Naive thymus-derived CD8-positive, alpha-beta T cell (primary cell): ENCODE measurements at places on chromosomes 2 and 18. TPM values are rescaled to one million over a fixed set of nuclear protein-coding genes. Genes with fewer than 3 reads are reported as not detected.
A peak's percentile ranks its signal among the peaks of the same experiment; 100 is the strongest.

DNA sequence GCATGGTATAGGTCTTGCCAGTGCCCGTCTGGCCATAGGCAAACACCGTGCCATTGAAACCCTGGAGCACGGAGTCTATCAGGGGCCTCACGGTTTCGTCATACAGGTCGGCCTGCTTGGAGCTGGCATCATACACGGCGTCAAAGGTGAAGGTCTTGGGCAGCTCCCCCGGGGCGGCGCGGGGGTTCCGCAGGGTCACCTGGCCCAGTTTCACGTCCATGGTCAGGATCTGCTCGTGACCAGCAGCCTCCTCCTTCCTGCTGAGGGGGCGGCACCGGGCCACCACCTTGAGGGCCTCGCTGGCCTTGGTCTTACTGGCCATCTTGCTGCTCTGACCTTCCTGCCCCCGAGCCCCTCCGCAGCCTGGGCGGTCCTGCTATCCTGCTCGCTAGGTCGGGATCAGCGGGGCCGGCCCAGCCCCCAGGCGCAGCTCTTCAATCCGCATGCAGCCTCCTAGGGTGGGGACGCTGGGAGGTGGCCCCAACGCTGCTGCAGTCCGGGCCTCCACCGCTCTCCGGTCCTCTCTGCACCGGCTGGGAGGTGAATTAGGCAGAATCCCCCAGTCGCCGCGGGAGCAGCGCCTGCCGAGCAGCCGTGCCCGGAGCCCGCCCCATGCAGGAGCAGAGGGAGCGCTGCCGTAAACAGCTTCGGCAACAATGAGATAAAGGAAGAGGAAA is 563 bp downstream of the KIF3C start:
- peak; percentile 6 for DNase-seq

- DNase-seq: no peak
Measured at GRCh38 chr2:52238782-52239181, 1206.8 kb upstream of the NRXN1 start.

The CD302 gene
- polyA plus RNA-seq: 0.34 TPM

GRCh38 chr2:99770876-99771275 is 281.1 kb upstream of the REV1 start:
- DNase-seq: no peak

GRCh38 chr18:21682371-21683051 is 22.1 kb downstream of the ABHD3 start:
- DNase-seq: peak; percentile 14

The CTLA4 gene
- 1.8 TPM for polyA plus RNA-seq

- no peak for DNase-seq
Measured at GRCh38 chr18:37403100-37403781, 162.4 kb downstream of the CELF4 start.

DNA sequence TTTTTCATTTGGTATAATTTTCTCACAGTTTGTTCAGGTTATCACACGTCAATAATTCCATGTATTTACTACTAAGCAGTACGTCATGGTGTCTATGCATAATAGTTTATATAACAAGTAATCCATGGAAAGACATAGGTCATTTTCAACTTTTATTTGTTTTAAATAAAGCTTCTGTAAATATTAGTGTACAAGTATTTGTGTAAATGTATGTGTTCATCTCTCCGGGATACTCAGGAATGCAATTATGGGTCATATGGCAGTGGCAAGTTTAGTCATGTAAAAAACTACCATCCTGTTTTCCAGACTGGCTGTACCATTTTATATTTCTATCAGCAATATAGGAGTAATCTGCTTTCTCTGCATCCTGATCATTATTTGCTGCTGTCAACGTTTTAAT is 231.1 kb upstream of the ZNF804A start:
- no peak for DNase-seq

The CABYR gene
- polyA plus RNA-seq: 0.28 TPM

GRCh38 chr18:74817576-74817975 is 219.9 kb downstream of the ZNF407 start:
- DNase-seq: no peak

DNA sequence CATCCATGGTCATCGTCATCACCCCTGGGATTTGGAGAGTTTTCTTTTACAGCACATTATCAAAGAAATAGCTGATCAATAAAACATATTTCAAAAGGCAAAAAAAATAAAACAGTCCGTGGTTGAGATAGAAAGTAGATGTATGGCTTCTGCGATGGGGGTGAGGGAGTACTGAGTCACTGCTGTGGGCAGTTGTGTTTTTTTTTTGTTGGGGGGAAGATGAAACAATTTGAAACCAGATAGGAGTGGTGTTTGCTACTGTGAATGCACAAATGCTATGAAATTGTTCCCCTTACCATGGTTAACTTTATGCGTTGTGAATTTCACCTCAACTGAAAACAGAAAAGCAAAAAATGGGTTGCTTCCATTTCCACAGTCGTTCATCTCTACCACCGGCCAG is 11.9 kb upstream of the SALL3 start:
- no peak for DNase-seq

- no peak for DNase-seq
Measured at GRCh38 chr18:74961596-74961995, 247.3 kb downstream of the PTGR3 start.

The MAIP1 gene
- polyA plus RNA-seq: 12.6 TPM

DNA sequence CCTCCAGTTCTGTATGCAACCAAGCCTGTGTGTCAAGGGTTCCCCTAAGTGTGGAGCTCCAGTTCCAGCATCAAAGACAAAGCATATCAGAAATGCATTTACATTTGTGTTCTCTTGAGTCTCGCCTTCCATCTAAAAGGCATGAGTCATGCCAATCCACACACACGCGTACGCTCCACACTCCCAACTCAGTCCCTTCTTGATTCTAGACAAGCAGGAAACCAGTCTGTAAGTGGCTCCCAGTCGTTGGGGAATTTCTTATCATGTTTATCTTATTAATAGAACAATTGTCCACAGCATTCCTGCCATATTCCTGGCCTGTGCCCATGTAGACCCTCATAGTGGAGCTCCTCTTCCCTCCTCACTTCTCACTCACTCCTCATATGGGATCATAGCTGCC is 86.4 kb upstream of the SLC35G4 start:
- no peak for DNase-seq

GRCh38 chr2:241950413-241951315 is 81.1 kb downstream of the RTP5 start:
- DNase-seq: peak; percentile 53

DNA sequence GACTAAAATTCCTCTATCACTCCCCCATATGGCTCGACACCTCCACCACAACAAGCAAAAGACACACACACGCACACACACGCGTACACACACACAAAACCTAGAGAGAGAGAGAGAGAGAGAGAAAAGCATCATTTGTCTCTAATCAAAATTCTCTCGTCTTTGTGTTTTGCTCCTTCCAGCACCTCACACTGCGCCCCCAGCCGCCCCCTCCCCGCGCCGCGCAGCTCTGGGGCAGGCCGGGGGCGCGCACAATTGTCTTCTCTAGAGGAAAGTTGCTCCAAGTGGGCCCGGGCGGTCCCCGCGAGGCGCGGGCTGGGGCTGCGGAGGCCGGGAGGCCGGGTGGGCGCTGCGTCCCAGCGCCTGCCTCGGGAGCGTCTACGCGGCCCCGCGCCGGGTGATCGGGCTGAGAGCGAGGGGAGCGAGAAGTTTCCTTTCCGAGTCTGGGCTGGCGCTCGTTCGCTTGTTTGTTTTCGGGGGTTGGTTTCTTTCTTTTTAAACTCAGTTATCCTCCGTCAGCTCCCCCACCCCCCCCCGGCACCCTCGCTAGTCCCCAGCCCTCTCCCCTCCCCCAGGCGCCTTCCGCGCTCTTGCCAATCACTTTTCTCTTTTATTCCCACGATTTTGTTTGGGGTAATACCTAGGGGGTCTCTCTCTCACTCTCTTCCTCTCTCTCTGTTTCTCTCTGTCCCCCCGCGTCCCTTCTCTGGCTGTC is 4.1 kb downstream of the ZEB2 start:
- peak; percentile 40 for DNase-seq

DNA sequence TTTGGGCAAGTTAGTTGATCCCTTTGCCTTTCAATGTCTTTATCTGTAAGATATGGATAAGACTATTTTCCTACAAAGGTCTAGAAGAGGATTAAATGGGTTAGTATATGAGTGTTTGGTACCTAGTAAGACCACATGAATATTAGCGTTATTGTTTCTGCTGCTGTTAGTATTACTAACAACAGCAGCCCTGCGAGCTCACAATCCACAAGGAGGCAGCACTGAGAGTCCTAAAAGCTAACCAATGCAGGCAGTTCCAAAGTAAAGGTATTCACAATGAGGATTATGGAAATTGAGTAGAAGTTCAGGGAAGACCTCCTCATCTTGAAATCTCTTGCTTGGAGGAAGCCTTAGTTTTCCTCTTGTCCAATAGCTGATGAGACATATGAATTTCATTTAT is 248.9 kb downstream of the TDRD15 start:
- DNase-seq: no peak

DNA sequence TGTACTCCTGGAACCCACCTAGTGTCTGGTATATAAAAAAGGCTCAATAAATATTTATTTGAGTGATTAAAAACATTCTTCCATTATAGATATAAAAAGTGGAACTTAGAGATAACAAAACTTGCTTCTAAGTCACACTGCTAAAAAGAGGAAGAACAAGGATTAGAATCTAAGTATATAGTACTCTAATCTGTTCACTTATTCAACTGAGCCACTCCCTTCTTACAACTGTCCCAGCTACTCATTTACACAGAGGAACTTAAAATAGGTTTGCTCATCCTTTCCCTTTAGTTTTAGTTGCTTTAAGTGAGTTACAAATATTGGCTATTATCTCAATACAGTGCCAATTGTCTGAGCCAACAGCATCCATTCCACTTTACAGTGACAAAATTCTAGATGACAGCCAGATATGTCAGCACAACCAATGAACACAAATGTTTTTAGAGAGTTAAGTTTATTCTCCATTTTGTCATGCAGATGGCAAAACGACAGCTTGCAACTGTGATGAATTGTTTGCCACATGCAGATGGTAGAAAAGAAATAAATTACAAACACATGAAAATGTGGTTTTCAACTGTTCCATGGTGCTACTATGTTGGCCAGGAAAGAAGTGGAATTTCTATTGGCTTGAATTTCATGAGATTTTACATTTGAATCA is 280.7 kb upstream of the ZC3H15 start:
- DNase-seq: no peak

The DNER gene
- not detected for polyA plus RNA-seq

DNA sequence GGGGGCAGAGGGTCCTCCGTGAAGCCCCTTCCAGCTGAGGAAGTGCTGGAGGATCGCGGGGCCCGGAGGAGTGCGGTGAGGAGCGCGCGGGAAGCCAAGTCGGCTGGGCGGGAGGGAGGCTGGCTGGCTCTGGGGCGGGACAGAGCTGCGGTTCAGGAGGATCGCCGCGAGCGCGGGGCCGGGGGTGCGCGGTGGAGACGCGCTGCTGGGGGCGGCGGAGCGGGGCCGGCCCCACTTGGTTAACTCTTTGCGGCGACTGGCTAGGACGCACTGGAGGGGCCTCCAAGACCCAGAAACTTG is 464 bp downstream of the CYBRD1 start:
- no peak for DNase-seq

GRCh38 chr2:172974762-172975161 is 100.9 kb upstream of the MAP3K20 start:
- no peak for DNase-seq

GRCh38 chr18:46794607-46795006 is 37.8 kb upstream of the ST8SIA5 start:
- DNase-seq: no peak

DNA sequence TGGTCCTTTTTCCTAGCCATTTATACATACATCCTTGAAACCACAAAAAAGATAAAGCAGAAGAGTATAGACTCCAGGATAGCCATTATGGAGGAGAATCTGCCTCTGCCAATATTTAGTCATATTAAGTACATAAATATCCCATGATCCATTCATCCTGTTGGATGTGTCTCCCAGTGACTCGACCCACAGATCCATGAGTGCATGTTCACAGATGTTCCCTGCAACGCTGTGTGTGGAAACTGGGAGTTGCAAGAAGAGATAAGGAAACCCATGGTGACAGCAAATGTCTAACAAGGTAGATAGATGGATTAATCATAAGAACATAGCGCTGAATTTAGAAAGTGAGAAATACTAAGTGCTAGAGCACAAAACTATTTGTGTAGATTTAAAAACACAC is 34.5 kb downstream of the STK39 start:
- DNase-seq: no peak

DNA sequence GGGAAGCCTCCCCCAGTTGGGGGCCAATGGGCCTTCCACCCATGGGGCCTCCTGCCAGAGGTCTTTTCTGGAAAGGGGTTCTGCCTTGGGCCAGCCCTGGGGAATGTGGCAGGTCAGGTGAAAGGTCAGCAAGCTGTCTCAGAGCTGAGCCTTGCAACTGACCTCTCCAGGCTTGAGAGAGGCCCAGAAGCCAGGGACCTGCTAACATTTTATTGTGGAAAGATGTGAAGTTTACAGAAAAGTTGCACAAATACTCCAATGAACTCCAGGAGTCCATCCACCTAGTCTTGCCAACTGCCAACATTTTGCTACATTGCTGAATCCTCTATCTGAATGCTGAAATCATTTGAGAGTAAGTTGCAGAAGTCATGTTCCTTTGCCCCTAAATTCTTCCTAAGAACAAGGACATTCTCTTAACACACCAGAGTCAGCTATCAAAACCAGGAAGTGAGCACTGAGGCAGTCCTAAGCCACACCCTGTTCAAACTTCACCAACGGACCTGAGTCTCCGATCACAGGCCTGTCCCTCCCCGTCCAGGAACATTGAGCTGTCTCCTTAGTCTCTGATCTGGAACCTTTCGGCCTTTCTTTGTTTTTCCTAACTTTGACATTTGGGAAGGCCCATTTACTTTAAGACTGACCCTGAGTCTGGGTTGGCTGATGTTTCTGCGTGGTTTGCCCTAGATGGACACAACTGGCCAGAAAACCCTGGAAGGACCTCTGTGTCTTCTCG is 4.0 kb downstream of the SNORC start:
- no peak for DNase-seq

GRCh38 chr2:25797620-25798488 is 80.4 kb downstream of the ASXL2 start:
- DNase-seq: no peak

The KLHL29 gene
- polyA plus RNA-seq: 0.14 TPM

- DNase-seq: no peak
Measured at GRCh38 chr2:236970656-236971010, 115.1 kb upstream of the COPS8 start.

The AGXT gene
- not detected for polyA plus RNA-seq

The MAL gene
- 284 TPM for polyA plus RNA-seq

GRCh38 chr18:59909289-59910036 is 9.7 kb downstream of the PMAIP1 start:
- DNase-seq: no peak

The TMBIM1 gene
- 75.8 TPM for polyA plus RNA-seq

The TTN gene
- polyA plus RNA-seq: 5.7 TPM

DNA sequence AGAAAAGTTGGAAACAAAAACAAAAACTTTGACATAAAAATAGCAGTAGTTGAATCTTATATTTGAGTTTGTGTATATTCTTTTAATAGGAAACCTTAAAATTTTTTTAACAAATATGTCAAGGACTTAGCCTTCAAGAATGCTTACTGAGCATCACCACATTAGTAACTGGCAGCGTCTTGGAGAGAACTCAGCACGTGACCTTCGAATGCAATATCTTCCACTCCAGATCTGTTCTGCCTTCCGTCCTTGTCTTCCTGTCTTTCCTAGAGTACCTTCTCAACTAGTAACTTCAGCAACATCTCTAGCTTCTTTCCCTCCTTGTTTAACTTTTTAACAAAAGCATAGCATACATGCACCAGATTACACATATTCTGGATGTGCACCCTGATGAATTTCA is 972 bp downstream of the RSAD2 start:
- DNase-seq: no peak

The SIX2 gene
- not detected for polyA plus RNA-seq

The ABCG5 gene
- polyA plus RNA-seq: not detected
